Fibroblast of lung (primary cell): ENCODE measurements at places on chromosomes 2 and 18.
A peak's percentile ranks its signal among the peaks of the same experiment; 100 is the strongest.

DNA sequence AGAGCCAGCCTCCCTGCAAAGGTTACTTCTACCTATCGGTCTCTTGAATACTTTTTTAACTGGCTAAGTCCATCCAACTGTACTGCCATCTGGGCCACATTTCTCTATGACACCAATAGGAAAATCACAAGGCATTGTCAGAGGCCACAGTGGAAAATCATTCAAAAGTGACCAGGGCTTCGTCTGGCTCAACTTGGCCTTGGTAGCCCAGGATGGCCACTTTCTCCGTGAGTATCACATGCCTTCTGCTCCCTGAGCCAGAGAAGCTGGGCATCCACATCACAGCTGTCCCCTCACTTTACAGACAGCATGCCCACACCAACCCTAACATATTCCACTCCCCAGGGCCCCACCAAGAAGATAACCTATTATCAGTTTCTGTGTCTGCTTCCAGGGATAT, 5.8 kb downstream of the CIB4 start:
- DNase-seq: no peak

- DNase-seq: no peak
Measured at GRCh38 chr18:57389271-57389670, 36.9 kb downstream of the ST8SIA3 start.

DNA sequence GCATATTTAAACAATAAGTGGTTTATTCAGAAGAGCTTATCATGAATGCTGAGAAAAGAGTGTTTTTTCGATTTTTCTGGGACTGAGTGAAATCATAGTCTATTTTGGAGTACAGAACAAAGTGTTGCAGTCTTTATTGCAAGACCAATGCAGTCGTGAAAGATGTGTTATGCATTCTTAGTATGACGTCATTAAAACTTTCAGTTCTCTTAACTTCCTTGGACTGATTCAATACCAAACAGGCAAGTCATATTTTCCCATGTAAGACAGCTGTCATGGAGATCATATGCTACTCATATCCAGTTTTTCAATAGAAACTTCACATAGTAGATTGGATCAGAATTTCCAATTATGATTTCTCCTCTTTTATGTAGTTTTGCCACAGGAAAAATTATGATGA, 92.6 kb downstream of the RIT2 start:
- no peak for DNase-seq

DNA sequence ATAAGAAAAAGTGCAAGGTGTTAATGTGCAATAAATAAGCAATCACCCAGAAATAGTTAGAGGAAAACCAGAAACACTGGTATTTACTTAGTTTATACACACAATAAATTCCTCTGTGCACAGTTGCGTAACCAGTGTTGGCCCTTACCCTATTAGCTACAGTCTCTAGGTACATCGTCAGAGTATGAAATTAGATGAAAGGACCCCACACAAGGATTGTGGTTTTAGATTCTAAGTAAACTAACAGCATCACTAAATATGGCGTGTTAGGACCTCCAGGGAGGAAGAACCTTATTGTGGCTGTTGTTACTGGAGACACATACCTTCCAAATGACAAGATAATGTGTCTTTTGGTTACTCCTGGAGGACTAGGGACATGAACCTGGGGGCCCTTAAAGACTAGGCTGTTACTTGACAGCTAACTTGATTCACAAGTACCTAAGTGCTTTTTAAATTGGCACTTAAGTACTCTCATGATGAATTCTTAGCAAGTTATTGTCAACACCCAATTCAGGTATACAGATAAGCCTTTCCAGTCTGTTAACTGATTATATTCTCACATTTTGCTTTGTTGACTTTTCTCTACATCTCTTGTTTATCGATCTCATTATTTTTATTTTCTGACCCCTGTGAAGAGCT, 115.3 kb downstream of the FEZ2 start:
- peak; percentile 69 for DNase-seq

DNA sequence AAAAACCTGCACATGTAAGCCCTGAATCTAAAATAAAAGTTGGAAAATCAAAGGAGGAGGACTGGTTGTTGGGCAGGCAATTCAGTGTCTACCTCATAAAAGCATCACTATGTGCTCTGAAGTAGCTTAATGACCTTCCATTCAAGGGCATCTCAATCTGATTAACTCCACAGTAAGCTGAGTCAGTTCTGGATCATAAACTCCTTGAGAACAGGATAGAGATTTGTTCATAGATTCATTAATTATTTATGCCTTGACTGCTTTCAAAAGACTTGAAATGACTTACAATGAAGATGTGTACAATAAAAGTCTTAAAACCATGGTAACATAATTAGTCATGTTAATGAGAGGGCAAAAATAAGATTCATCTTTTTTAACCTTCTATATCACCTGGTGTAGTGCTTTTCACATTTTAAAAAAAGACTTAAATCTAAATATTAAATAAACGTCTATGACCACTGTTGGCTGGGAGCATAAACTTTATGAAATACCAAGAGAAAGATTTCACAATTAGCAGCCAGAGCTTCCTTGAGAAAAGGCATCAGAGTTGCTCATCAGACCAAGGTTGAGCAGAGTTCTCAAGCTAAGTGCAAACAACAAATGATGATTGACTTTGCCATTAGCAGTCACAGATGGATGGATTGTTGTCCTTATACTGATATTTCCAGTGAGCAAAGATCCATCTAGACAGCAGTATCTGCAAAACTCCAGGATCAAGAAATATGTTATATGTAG, 237.3 kb upstream of the THUMPD2 start:
- no peak for DNase-seq

DNA sequence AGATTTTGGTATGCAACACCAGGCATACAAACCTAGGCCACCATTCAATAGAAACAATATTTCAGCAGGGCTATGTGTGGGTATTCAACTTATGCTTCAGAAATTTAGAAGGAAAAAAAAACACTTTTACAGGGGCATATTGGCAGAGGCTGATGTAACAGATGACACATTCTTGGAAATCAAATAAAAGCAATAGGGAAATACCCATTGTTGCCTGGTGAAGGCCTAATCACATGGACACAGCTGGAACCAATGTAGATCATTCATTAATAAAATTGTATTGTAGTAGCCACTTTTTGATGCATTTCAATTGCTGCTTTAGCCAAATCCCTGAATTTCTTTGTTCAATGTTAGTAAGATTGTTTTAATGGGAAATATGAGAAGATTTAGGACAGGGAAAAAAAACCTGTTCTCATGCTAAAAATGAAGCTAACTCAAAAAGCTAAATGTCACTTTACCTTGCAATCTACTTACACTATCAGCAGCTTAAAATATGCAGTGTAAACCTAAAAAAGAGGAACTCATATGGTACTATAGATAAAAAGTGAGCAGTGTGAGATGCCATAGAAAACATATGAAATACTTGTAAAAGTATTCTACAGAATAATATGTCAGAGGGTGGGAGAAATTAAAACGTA, 289.4 kb downstream of the ZEB2 start:
- DNase-seq: no peak

DNA sequence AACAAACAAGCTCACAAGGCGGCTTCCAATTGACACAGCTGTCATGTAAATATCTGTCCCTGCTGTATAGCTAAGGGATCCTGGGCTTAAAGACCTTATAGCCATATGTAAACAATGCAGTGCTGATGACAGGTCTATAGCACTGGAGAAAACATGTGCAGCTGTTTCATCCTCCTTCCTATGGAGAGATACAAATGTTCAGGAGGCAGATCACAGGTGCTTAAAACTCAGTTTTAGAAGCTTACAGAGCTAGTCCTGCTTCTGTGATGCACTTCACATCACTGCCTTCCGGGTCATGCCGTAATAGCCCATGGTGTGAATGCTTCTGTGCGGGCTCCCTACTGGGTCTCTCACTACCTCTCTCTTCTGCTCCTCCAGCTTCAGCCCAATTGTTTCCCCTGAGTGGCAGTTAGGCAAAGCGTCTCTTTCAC, 262.4 kb upstream of the CHST9 start:
- no peak for DNase-seq

DNA sequence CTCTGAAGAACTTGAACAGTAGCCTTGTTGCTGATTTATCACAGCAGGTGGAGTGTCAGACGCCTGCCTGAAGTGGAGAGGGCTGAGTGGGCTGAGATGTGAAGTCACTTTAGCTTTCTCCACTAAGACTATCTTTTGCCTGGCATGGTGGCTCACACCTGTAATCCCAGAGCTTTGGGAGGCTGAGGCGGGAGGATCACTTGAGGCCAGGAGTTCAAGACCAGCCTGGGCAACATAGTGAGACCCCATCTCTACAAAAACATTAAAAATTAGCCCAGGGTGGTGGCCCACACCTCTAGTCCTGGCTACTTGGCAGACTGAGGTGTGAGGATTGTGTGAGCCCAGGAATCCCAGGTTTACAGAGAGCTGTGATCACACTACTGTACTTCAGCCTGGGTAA, 60.6 kb upstream of the TTC39C start:
- no peak for DNase-seq

GRCh38 chr2:159462201-159462785, 154.1 kb downstream of the BAZ2B start:
- DNase-seq: no peak

GRCh38 chr2:205609113-205609512, 73.2 kb upstream of the NRP2 start:
- DNase-seq: no peak
